ENCODE measurements at places on chromosomes 5 and 9.

GRCh38 chr5:82403026-82403425, 124.9 kb upstream of the RPS23 start:
- DNase-seq = no peak

DNA sequence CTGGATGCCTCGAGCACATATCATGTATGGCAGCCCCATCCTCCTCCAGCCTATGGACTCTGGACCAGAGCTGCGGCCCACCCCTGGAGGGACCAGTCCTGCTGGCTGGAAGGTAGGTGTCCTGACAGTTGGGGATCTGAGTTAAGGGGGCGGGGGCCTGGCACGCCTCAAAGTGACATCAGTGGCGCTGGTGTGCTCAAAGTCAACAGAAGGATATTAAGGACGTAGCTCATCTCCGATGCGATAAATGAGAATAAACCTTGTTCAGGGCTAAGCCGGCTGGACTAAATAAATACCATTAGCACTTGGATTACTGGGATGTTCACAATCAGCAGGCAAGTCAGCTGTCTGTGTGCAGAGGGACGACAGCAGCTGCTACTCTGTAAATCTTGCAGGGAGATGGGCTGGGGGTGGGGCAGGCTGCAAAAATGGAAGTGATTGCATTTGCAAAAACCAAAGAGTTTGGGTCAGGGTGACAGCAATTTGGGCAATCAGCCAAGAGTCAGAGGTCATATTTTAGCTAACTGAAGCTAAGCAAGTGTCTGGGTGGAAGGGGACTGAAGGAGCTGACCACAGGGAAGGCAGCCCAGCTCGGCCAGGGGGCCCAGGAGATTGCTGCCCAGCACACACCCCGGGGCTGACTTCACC, 80.0 kb upstream of the LRRTM2 start:
- no peak for DNase-seq

- DNase-seq = no peak
Observed at GRCh38 chr5:155898284-155898683, 428.7 kb upstream of the SGCD start.

DNA sequence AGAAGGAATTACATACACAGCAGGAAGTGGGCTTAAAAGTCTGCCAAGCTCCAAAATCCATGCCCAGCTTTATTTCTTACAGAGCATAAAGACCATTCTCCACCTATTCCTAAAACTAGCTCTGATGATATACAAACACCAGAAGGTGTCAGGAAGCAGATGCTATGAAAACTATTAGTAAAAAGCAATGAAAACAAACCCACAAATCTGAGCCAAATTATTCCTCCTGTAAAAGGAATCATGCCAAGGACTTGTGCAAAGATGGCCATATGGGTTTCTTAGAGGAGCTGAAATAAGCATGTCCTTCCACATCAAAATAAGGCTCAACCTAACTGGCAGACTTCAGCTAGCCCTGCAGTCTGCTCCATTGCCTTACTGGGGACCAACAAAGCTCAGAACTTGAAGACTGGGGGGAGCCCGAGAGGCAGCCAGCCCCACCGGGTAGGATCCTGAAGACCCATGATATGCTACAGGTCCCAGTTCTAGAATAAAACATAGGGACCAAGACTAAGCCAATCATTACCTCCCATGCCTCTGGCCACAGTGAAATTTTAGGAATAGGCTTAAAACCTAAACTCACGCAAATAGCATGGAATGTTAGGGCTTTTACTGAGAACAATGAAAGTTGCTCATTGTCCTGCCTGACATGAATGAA, 42.8 kb upstream of the GABRP start:
- peak; percentile 42 for DNase-seq

- no peak for DNase-seq
Observed at GRCh38 chr5:32210151-32210550, 36.0 kb upstream of the GOLPH3 start.

DNA sequence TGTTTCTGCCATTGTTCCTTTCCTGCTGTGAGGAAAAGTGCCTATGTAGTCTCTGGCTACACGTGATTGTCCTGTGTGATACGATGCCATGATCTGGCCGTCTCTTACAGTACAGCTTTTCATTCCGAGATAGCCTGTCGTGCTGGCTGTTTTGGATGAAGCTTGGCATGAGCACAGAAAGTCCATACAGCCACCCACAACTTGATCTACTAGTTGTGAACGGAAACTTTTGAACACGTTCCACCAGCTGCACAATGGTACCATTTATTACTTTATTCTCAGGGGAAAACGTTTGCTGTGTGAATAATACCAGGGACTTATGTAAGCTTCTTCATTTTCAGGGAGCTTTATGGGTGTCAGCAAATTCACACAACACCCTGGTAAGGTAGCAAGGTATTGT, 217.6 kb upstream of the ANKRD55 start:
- no peak for DNase-seq

DNA sequence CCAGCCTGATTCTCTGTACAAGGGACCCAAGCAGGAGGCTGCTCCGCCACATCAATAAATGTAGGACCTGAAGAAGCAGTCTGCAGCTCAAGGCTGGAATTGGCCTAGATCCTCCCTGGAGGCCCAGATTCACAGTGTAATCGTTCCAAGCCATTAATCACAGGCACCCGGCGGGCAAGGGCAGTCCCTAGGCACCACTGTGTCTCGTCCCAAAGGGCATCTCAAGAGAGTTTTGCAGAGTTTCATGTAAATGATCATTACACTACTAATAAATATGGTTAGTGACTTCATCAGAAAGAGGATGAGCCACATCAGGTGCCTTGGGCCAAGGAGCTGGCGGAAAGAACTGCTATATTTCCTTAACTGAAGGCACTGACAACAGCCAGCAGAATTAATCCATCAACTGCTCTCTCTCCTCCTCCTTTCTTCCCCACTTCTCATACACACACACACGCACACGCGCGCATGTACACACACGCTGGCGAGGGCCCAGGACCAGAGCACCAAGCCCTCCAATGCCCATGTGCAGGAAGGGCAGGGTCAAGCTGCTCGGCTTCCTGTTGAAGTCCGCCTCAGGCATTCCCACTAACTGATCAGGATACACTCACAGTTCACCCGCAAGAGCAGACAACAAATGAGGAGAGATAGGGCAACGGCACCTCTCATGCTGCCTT, 33.9 kb downstream of the GNAQ start:
- no peak for DNase-seq

GRCh38 chr5:149666212-149666852, 63.8 kb upstream of the PPARGC1B start:
- no peak for DNase-seq

DNA sequence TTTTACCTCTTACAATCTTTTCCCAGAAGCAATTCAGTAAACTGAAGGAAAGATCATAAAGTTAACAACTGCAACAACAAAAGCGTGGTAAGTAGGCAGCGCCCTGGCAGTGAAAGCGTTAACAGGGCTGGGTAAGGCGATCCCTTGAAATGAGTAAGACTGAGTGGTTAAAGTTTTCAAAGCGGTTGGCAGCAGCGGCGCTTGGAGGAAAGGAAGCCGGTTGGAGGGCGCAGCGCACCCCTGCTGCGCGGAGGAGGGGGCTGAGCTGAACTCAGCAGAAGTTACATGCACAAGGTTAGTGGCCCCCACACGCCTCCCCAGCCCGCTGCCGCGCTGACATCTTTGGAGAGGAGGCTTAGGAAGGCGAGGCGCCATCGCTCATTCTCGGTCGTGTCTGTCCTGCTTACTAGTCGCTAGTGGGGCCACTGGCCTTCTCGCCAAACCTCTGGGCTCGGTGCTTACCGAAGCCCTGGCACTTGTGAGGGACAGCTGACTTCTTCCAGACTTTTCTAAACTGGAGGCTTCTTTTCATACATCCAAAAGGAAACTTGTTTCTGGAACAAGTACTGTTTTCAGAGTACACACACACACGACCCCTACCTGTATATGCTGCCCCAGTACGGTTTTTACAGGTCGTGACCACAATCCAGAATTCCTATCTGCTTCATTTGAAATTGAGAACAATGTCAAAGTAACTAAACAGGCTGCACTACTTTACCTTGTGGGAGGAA, at the start of gene SH3RF2:
Gene SH3RF2 (plus strand): TSS at position 178 of the 731 bp plus-strand sequence. CDS start 1,351 bp downstream, outside the sequence.
- no peak for DNase-seq

- no peak for DNase-seq
Observed at GRCh38 chr9:75065510-75065909, 22.4 kb downstream of the NMRK1 start.

- no peak for DNase-seq
Observed at GRCh38 chr5:102701748-102702147, 53.4 kb upstream of the PAM start.

DNA sequence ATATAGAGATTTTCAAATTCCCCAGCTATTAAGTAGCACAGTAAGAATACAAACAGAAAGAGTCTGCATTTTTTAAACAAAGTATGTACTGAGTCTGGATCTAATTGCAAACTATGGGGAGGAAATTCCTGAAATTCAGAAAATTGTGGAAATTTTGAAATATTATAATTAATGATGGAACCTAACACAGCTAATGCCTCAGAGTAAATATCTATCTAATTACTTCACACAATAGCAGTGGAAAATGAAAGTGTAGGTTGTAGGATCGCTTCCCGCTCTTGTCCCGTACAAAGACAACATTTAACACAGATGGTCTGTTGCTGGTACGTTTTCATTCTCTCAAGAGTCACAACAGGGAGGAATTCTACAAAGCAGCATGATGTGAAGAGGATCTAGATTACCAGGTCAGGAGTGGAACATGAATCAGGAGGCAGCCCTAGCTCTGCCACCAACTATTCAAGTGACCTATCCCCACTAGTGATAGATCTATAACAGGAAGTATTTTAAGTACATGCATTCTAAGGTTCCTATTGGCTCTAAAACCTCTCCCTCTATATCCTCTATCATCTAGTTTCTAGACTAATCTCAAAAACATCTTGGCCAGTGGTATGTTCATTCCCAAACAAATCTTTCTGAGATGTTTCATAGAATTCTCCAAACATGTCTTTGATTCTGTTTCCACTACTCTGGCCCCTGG, 58.9 kb upstream of the GRAMD2B start:
- no peak for DNase-seq

DNA sequence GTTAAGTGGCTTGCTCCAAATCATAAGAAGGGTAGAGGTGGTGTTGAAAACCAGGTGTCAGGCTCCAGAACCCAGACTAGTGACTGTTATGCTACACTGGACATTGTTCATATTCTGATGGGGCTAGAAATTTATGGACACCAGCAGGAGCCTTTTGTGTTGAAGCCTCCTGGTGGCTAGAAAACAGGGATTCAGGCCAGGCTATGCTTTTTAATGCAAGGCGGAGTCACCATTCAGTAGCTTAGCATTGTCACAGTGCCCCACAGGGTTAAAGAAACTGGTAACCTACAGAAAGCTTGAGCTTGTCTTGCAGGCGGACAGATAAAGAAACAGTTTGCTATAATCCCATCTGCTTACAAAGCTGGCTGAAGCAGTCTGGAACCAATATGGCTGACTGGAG, 23.0 kb upstream of the GOLM1 start:
- no peak for DNase-seq

DNA sequence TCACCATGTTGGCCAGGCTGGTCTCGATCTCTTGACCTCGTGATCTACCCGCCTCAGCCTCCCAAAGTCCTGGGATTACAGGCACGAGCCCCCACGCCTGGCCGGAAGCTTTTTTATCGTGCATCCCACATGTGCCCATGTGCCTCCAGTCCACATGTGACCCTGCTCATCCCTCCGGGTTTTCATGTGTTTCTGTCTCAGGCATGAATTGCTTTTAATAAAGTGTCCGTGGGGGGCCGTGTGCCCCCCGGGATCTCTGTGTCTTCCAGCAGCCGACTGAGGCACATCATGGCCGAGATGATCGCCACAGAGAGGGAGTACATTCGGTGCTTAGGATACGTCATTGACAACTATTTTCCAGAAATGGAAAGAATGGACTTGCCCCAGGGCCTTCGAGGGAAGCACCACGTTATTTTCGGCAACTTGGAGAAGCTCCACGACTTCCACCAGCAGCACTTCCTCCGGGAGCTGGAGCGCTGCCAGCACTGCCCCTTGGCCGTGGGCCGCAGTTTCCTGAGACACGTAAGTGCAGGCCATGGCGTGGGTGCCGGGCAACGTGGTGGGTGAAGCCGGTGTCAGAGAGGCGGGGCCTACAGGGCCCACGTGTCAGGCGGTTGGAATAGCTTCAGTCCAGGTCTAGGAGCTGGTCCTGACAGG, 22.1 kb upstream of the LRRC14B start:
- DNase-seq = no peak

- DNase-seq = no peak
Observed at GRCh38 chr9:133144142-133144903, 19.4 kb downstream of the GBGT1 start.

DNA sequence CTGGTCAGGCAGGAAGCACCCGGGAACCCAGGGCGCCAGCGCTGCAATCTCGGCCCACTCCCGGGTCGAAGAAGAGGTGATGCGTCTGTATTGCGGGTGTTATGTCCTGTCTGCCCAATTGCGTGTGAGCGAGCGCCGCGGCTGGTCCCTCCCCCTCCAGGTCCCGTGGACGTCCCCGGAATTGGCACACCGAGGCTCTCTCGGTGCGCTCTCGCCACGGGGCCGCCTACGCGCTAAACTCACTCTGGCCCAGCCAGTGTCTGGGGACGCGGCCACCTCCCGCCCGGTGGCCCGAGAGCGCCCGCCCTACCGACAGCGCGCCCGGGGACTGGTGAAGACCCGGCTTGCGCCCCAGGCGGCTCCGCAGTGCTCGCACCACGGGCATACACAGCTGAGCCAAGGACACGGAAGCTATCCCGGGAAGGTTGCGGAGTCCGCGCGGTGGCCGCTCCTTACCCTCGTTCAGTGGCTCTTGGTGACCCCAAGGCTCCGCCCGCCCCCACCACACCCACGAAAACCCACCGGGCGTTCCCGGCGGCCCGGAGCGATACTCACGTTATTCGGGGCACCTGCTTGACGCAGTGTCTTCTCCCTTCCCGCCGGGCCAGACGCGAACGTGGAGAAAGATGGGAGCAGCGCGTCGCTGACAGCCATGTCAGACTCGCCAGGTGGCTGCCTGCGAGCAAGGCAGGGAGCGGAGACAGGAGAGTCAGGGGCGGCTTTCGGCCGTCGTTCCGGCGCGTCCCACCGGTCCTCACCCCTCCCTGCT, 1.0 kb downstream of the KLF4 start:
- DNase-seq = no peak

GRCh38 chr9:135283671-135284070, 195.9 kb upstream of the PPP1R26 start:
- no peak for DNase-seq

DNA sequence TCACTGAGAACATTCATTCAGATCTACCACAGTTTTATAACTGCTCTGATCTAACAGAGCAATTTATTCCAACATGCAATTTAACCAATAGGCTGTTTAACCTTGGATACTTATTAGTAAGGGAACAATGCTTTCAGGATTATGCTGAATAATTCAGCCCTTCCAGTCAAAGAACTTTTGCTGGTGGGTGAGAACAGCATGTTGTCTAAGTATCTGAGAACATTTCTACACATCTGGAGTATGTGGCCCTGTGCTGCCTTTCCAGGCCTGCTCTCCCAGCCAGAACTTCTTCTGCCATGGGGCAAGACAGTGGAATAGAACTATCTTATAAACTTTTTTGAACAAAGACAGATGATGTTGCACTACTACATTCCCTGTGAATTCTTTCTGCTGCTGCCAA, 55.8 kb downstream of the NFIB start:
- no peak for DNase-seq

GRCh38 chr5:96347502-96348292, 85.4 kb downstream of the PCSK1 start:
- DNase-seq = no peak

- DNase-seq = no peak
Observed at GRCh38 chr5:154422298-154422697, 23.5 kb upstream of the SAP30L start.

- no peak for DNase-seq
Observed at GRCh38 chr5:105639511-105639910, 2031.2 kb downstream of the EFNA5 start.
